ENCODE measurements at places on chromosomes 3 and 15.

GRCh38 chr15:68335655-68336054 is 58.1 kb downstream of the FEM1B start:
- no peak for DNase-seq

DNA sequence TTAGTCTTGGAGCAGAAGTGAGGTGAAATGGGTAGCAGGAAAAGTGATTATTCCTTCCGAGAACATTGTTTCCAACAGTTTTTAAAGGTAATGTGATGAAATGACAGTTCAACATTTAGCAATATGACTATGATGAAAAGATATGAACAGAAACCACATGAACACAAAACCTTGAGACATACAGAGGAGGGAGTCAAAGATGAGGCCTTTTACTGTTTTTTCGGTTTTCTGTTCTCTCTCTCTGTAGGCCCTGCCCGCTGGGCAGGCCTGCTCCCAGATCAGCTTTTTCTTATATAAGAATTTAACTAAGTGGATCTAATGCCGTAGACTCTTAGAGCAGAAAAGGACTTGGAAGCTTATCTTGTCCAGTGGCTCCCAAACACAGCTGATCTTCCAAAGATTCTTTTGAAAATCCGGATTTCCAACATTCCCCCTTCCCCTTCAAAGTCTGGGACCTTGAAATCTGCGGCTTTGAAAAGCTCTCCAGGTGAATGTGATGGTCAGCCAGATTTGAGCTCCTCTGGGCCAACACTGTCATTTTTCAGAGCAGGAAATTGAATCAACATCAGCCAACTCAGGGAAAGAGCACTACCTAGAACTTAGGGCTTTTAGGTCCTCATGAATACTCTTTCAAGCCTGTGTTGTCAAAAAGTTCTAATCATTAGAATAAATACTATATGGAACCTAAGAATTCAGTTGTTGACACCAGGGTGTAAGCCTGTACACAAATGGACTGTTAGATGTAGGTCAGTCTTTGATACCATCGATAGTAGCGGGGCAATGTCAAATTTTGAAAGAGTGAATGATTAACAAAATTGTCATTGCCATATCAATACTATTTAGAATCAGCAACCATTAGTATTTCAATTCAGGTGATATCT is 372.7 kb downstream of the SHQ1 start:
- no peak for DNase-seq

DNA sequence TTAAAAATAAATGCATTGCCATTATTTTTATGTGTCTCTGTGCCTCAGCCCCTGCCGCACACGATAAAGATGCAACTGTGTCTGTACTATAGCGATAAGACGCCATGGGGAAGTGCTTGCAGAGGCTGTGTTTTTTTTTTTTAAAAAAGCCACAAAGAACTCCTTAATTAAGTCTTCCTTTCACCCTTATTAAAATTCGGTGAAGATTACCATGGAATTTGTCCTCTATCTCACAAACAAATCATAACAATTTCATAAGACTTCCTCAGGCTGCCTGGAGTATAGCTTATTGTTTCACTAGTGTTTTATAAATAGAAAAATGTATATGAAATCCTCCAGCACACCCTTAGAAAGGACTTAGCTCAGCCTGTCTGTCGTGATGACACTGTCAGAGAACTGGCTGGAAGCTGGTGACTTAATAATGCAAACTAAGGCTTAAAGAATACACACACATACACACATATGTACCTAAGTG is 374.8 kb upstream of the SLCO3A1 start:
- DNase-seq: no peak

DNA sequence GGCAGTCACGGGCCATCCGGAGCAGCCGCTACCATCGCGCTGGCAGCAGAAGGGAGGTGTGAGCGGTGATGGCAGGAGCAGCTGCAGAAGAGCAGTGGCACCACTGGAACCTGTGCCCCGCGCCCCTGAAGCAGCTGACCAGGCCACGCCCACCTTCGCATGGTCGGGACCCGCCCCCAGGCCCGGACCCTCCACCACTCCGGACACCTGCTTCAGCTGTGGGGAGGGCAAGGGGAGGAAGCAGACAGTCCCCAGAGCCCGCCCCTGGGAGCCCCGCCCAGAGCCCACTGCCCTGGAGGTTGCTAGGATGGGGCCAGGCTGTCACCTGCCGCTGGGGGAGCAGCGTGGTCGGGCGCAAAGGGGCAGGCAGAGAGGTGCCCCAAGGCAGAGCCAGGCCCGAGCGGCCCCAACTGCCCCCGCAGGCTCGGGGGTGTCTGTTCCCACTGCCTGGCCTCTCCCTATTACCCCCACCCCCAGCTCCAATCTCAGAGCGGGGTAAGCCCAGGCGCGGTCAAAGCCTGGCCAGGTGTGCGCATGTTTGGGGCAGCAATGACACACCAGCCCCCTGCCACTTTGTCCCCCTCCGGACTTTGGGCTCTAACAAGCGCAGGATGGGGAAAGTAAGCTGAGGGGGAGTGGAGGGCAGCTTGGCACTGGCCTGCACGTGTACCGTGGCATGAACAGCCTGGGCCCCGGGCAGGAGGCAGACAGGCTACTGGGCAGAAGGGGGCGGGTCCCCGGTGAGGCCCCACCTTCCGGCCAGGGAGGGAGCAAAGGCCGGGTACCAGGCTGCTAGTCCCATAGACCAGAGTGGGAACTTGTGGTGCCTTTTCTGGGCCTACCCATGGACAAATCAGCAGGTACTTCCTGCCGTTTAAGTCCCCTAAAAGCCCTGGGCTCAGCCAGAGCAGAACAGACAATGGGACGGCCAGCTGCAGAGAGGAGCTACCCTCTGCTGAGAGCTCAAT is 8.7 kb downstream of the SPCS1 start:
- DNase-seq: peak; percentile 83

DNA sequence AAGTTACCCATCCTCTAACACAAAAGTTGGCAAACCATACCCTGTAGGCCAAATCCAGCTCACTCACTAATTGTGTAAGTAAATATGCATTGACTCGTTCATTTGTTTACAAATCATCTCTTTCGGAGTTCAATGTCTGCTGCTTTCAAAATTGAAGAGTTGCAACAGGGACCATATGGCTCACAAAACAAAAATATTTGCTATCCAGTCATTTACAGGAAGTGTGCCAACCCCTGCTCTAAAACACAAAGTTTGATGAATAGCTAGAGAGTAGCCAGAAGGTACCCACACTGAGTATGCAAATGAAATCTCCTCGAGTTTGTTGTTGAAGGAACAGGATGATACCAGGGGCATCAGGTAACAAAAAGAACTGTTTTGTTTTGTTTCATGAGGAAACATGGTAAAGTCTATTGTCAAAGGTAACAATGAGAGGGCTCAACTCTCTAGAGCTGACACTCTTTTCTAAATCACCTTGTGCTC is 236.2 kb upstream of the THBS1 start:
- no peak for DNase-seq

DNA sequence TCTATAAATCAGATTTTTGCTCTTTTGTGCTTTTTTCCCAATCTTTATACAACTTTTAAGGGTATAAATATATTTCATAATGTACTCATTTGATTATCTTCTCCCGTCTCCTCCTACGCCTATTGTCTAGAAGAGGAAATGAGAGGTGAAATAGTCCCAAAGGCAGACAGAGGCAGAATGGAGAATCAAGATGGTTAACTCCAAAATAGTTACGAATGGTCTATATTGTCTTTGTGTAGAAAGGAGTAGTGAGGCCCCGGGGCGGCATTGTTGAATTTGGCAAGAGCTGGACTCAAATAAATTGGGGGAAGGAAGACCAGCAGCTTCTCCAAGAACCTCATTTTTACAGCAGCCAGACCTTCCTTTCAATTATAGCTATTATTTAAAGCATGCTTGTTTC is 23.9 kb downstream of the ITPR1 start:
- no peak for DNase-seq

DNA sequence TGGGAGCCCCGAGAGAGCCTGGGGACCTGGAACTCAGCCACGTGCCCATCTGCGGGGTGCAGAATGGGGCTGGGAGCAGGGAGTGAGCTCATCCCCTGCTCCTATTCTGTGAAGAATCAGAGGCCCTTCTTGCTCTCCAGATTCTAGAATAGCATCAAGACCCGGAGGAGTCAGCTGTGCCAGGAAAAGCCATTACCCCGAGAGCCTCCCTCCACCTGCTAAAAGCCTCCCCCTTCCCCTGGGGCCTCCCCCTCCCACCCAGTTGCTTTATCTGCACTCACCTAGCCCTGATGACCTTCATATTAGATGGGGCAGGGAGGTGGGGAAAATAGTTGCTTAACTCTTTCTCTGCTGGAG is 23.1 kb downstream of the CCDC33 start:
- no peak for DNase-seq
